Fibroblast of skin of back (primary cell): ENCODE measurements at places on chromosomes 6 and 20.

GRCh38 chr6:15994814-15995459 lies 133.9 kb upstream of the MYLIP start:
- DNase-seq = no peak

DNA sequence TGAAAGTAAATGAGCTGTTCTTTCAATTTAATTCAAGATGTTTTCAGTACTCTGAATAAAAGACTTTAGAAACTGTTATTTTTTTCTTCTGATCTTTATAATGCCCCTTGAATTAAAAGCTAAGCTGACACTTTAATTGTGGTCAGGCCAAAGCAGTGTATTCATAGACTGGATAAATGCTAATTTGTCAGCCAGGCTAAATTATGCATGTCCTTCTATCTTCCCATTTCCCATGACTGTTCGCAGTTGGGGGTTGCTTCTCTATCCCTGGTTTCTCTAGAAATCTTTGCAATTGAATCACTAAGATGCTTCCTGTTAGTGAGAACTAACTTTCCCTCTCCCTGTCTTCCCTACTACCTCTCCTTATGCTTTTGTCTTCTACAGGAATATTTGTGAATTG lies 396.2 kb downstream of the RFPL4B start:
- peak; percentile 54 for DNase-seq

GRCh38 chr6:5811997-5812396 lies 194.7 kb downstream of the NRN1 start:
- DNase-seq = no peak

DNA sequence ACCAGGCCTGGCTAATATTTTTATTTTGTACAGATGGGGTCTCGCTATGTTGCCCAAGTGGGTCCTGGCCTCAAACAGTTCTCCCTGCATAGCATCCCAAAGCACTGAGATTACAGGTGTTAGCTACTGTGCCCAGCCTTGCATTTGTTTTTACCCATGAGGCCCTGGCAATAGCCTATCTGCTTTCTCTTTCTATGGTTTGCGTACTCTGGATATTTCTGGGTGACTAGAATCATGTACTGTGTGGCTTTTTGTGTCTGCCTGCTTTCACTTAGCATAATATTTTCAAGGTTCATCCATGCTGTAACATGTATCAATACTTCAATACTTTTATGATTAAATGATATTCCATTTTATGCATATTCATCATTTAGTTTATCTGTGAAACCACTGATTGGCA lies 451.7 kb downstream of the GRIK2 start:
- no peak for DNase-seq

- DNase-seq = peak; percentile 6
Observed at GRCh38 chr6:75870389-75870788, 121.3 kb downstream of the MYO6 start.

GRCh38 chr6:129966125-129966524 lies 52.3 kb upstream of the L3MBTL3 start:
- peak; percentile 13 for DNase-seq

GRCh38 chr20:46006022-46006705 lies 2.5 kb upstream of the MMP9 start:
- DNase-seq = no peak

DNA sequence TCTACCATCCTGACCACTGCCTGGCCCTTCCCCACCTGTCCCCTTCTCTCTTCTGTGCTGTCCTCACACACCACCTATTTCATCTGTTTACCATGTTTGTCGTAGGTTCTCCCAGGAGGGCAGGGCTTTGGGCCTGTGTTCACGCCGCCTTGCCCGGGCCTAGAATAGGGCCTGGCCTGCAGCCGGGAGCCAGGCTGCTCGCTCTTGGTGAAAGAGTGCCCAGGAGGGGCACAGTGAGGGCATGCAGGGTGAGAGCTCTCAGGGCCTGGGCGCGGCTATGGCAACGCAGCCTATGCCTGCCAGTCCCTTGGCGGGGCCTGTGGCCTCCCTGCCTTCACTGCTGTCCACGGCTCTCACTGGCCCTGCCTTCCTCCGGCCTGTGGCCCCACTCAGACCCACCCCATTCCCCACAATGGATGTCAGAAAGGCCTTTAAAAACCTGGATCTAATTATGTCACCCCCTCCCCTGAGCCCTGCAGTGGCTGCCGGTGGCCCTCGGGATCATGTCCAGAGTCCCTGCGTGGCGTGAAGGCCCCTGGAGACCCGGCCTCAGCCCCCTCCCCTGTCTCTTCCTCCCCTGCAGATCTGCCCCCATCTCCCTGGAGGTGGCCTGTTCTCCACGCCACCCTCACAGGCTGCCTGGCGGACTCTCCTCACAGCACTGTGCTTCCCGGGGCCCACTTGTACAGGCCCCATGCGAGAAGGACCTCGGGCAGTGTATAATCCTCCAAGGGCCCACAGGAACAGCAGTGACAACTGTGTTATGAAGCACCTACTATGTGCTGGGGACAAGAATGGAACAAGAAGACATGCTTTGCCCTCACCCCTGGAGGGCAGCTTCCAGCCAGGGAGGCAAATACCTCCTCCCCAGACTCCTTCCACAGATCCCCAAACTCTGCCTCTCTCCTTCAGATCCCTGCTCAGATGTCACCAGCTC lies 22.9 kb upstream of the NOL4L start:
- DNase-seq = no peak

DNA sequence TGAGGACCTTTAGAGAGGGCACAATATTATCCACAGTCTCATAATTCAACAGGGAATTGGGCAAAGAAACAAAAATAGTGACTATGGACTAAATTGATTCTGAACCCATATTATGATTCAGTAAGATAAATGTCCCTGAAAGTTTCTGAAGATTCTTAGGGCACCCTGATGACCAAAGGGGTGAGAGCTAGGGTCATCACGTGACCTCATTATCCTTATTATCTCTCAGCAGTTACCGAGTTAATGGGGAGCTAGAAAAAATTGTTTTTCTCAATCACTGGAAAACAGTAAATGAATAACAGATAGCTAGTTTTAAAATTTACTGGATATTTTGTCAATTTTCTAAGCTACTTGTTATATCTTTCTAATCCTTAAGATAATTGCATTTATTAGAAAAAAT lies 639.5 kb downstream of the PRKN start:
- DNase-seq = no peak

- no peak for DNase-seq
Observed at GRCh38 chr6:10355115-10355702, 59.7 kb downstream of the TFAP2A start.

GRCh38 chr20:792248-792647 lies 23.9 kb upstream of the SLC52A3 start:
- no peak for DNase-seq

- DNase-seq = no peak
Observed at GRCh38 chr6:162613310-162613709, 114.3 kb downstream of the PRKN start.

DNA sequence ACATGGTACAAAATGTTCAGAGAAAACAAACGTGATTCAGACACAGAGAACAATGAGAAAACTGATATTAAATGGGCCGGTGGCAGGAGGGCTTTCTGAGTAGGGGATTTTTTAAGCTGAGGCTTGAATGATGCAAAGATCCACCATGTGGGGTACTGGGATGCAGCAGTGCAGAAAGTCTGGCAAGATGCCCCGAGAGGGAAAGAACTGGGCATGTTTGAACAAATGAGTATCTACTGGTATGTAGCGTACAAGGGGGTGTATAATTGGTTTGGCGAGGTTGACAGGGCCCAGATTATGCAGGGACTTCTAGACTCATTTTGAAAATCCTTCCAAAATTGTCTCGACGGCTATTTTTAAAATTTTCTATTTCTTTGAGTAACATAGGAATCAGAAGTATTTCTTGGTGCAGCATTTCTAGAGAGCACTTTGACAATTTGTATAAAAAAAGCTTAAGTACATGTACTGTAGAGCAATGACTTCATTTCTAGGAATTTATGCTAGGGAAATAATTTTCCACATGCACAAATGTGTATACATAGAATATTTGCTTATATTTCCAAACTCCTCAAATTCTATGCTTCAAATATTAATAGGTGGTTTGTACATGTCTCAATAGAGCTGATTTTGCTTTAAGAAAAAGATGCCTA lies 119.6 kb upstream of the DOK5 start:
- peak; percentile 29 for DNase-seq
